Stimulated activated CD4-positive, alpha-beta T cell treated with anti-CD3 and anti-CD28 coated beads, Interleukin-15, amount 100 ng/mL, for 24 hours (primary cell): ENCODE measurements at places on chromosomes 12 and 14.

DNA sequence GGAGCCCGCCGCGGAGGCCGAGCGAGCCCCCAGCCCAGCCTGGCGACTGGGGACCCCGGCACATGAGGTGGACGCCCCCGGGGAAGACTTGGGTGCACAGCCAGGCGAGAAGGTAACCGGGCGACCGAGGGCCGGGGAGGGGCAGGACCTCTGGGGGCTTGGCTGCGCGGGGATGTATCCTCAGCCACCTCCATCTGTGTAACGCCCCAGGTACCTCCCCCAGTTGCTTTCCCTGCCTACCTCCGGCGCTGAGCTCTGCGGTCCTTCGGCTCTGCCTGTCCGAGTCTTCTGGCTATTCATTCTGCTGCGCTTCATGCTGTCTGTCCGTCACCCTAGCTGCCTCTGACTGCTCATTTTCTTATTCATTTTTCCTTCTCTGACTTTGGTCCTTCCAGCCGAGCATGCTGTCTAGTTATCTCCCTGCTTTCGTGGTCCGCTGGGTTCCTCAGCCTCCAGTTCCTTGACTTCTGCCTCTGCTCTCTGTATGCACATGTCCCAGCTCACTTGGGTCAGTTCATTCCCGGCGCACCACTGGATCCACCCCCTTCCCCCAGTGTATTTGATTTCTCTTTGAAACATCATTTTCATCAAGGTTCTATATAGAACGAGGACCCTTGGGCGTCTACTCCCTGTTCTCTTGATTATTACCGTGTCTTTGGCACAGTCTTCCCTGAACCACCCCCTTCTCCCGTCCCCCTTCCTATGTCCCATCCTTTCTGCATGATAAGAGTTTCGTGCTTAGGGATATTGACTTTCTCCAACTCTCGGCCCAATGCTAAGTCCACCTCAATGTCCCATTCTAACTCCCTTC, 612 bp downstream of the PHC1 start:
- peak; percentile 75 for DNase-seq

GRCh38 chr14:101557811-101558738, 3.2 kb upstream of the DIO3 start:
- DNase-seq: no peak

DNA sequence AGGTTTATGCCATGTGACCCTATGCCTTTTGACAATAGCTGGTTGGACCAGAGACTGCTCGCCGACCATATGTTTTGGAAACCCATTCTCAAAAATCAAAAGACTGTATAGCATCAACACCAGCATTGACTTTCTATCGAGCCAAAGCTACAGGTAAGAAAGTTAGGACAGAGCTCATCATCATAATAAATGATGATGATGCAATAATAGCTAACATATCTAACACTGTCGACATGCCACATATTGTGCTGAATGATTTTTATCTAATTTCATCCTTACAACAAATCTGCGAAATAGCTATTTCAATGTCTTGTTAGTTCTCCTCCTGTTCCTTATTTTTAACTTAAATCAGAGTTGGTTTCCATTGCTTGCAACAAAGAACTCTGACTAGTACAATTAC, 102.9 kb downstream of the EGLN3 start:
- DNase-seq: no peak

GRCh38 chr12:112283546-112283945, 98.7 kb downstream of the HECTD4 start:
- no peak for DNase-seq

- DNase-seq: no peak
Observed at GRCh38 chr14:81414123-81414522, 14.0 kb upstream of the STON2 start.

DNA sequence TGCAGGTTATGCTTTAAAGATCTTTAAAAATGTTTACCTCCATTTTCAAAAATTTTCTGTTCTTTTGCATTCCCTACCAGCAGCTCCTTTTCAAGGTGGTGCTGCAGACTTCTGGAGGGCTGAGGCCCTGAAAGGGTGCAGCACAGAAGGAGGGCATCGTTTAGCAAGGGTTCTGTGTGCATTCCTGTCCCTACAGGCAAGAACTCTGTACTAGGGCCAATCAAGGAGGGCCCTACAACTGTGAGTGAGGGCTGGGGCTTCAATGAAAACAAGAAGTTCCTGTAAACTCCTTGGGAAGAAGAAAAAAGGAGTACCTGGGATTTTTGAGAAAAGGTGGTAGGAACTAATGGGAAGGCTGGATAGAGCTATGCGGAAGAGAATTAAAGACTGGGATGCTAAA, 50.7 kb upstream of the CSRP2 start:
- no peak for DNase-seq

GRCh38 chr12:93191956-93192355, 185.8 kb upstream of the NUDT4 start:
- no peak for DNase-seq

GRCh38 chr12:27236498-27236897, 7.6 kb upstream of the STK38L start:
- peak; percentile 21 for DNase-seq

DNA sequence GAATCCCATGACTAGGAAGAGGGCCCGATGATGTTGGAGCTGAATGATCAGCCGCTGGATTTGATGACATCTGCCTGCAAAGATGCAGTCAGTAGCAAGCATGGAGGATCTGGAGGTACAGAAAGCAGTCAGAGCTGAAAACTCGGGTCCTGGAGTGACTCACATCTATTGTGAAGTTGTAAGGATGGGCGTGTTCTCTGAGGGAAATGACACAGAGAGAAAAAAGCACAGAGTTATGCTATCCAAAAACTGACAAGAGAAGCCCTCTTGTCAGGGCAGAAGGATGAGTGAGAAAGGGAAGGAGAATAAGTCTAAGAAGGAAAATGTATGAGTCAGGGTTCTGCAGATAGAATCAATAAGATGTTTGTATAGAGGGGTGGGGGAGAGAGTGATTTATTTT, 380.4 kb upstream of the CCDC196 start:
- DNase-seq: no peak

DNA sequence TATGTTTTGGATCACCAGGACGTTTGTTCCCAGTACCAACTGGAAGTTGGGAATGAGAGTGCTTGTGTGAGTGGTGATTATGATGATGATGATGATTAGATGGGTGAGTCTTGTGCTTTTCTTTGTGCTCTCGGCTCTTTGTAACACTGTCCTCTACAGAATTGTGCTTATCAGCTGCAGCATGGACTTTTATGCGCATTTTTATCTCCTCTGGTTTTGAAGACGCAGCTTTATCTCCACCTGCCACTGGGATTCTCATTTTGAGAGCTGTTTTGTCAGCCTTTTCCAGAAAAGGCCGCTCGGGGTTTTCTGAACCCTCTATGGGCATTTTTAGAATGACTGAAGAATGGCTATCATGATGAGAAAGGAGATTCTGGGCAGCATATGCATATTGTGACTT, 11.5 kb upstream of the KANSL2 start:
- DNase-seq: no peak

GRCh38 chr12:65121956-65122469, 908 bp upstream of the WIF1 start:
- no peak for DNase-seq

DNA sequence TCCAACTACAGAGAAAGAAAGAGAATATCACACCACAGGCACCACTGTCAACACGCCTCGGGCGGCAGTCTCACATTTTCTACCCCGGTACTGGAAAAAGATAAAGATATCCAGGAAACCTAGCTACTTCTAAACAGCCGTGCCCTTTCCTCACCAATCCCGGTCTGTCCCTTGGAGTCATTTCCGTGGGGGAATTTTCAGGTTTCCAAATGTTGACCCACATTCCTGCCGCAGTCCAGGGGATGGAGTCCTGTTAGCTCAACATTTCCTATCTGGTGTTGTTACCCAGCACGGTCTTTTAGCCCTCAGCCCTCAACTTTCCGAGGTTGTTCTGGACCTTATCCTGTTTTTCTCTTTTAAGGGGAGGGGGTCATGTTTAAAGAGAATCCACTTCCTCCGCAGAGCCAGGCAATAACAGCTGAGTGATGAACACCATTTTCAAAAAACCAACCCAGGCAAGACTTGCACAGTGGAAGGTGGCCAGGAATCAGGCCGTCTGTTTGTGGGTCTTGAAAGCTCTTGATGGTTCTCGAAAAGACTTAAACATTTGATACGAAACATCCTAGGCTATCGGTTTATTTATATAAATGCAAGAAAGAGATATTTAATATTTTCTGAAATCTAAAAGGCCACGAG, 4.6 kb downstream of the SSH1 start:
- no peak for DNase-seq

- peak; percentile 65 for DNase-seq
Observed at GRCh38 chr12:130026608-130027176, 122.9 kb upstream of the TMEM132D start.

GRCh38 chr14:46008348-46008747, 643.2 kb downstream of the RPL10L start:
- DNase-seq: no peak

GRCh38 chr12:117467588-117467987, 106.2 kb upstream of the NOS1 start:
- DNase-seq: no peak

DNA sequence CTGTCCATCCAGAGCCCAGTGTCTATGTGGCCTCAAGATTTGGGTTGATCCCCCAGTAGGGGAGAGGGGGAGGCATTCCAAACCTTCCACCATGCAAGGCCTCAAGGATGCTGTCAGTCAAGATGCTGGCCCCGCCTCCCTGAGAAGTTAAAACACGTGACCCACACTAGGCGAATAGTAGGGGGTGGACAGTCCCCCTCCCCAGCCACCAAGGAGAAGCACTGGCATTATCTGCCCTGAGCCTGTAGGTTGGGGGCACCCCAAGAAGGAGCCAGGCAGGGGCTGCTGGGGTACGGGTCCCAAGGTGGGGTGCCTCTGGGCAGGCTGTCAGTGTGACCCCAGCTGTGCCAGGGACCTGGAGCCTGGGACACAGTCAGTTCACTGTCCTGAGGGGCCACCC, 2.3 kb downstream of the SLC25A29 start:
- DNase-seq: peak; percentile 21

DNA sequence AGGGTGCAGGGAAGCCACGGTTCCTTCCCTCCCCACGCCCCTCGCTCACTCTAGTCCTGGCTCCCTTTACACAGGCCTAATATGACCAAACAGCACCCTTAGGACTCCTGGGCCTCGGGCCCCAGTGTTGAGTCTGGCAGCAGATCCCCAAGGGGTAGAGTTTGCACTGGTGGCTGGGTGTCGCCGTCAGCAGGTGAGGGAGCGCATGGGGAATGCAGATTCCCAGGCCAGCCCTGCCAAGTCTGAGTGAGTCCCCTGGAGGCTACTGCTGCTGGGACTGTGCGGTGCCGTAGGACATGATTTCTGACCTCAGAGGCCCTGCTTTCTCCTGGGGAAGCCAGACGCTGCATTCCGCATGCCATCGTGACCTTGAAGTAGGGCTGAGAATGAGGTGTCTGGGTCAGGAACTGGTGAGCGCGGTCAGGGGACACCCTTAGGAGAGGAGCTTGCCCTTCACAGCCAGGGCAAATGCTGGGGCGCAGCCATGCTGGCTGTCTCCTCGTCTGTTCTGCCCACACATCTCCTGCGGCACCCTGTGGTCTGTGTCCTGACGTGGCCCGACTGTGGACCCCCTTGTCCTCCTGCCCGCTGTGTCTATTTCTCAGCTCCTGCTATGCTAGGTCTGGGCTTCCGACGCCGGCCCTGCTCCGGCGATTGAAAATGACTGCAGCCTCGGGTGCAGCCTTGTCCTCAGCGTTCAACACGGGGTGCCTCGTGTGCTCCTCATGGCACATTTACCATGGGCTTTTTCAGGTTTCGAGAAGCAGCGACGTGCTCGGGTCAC, 37.6 kb upstream of the PRMT8 start:
- no peak for DNase-seq
